Stimulated activated CD4-positive, alpha-beta T cell treated with anti-CD3 and anti-CD28 coated beads, Interleukin-1b, Interleukin-23, amount 100 ng/mL, for 1 hour (primary cell): ENCODE measurements at places on chromosomes 2 and 18.

GRCh38 chr2:51534166-51534565 lies 502.2 kb upstream of the NRXN1 start:
- DNase-seq: no peak

- no peak for DNase-seq
Measured at GRCh38 chr18:26489881-26490280, 58.5 kb downstream of the KCTD1 start.

- DNase-seq: no peak
Measured at GRCh38 chr2:196830701-196831100, 21.5 kb upstream of the C2orf66 start.

GRCh38 chr2:109257653-109258052 lies 128.6 kb downstream of the SH3RF3 start:
- DNase-seq: no peak

DNA sequence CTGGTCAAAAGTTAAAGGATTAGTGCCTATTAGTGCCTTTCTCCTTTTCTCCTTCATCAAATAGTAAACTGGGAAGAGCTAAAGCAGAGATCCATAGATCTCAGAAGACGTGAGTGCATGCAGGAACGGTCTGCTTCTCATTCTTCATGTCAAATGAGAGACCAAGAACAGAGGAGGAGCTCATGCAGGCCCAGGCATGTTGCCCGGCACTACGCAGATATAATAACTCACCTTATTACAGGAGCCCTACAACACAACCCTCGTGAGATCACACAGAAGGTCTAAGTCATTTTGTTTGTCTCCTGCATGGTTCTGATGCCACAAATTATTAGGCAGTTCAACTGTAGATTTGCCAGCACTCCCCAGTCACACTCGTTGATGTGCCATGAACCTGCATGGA lies 71.8 kb downstream of the CMPK2 start:
- DNase-seq: no peak
